ENCODE measurements at places on chromosomes 2 and 18. TPM values are rescaled to one million over a fixed set of nuclear protein-coding genes. Genes with fewer than 3 reads are reported as not detected.

FTCDNL1 gene
- total RNA-seq, result 1.5 TPM

- no peak for DNase-seq
These were observed 69.8 kb downstream of the SLC66A2 start for GRCh38 chr18:79881695-79882094.

DNA sequence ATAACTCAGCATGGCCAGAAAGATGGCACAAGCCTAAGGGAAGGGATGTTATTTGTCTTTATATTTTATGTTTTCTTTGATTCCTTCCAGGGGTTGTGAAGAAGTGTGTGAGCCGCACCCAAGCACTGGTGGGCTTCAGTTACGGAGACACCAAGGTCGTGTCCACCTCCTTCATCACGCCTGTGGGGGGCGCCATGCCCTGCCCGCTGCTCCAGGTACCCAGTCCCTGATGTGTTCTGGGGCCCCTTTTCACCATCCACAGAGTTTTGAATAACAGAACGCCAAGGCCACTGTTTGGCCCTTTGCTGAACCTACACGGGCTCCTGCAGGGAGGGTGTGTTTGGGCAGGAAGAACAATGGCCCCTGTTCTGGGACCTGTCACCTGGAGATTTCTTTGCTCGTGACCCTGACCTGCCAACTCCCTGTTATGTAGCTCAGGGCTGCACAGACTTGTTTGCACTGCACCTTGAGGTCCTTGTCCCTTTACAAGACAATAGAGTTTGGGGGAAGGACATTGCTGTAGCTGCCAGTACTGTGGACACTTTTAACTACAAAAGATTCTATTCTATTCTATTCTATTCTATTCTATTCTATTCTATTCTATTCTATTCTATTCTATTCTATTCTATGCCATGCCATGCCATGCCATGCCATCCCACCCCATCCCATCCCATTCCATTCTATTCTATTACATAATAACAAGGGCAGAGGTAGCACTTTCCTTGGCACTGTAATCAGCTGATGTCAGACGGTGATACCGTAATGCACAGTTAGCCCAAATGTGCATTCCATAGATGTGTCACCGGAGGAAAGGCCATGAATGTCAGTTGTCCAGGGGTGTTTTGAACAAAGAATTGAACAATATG, 48.2 kb upstream of the CNGA3 start:
- no peak for DNase-seq

DNA sequence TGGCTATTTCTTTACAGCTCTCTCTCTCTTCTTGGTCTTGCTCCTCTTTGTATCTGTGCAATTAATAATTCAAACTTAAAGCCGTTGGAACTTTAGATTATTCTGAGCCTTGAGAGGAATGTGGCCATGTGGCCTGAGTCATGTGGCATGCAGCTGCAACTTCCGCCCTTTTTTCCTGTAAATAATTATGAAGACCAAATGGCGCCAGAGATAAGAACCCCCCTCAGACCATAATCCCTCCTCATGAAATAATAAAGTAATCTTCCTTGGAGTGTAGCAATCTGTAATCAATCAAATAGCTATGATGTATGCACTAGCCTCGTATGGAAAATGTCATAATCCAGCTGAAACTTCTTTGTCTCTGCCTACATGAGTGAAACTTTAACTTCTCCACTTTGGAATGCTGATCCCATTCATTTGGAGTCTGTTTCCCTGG, 13.5 kb upstream of the TWSG1 start:
- peak; percentile 78 for DNase-seq

- DNase-seq, result no peak
These were observed 10.7 kb downstream of the NAB1 start for GRCh38 chr2:190659553-190659952.

- no peak for DNase-seq
These were observed 37.8 kb upstream of the MALL start for GRCh38 chr2:110153416-110153815.

All from fibroblast of the aortic adventitia (primary cell).